Activated T-helper 1 cell treated with anti-CD3 and anti-CD28 coated beads, Interleukin-2, amount 50 U/mL, for 16 hours (primary cell): ENCODE measurements at places on chromosomes 2 and 18.

- no peak for DNase-seq
Observed at GRCh38 chr2:188519136-188519535, 227.5 kb downstream of the GULP1 start.

DNA sequence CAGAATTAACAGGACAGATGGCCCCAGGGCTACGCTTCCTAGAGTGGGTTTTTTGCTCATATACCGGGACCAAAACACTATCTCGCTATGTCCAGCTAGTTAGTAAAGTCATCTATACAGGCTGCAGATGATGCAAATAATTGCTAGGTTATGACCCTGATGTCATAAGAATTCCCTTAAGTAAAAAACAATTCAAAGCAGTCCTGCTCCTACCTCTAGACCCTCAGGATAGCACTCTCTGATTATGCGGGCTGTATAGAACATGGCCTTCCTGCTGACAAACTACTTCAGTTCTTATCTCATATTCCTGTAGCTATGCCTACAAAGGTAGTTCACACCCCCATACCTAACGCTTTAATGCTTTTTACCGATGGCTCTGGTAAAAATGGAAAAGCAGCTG lies 13.2 kb downstream of the DYNAP start:
- no peak for DNase-seq

DNA sequence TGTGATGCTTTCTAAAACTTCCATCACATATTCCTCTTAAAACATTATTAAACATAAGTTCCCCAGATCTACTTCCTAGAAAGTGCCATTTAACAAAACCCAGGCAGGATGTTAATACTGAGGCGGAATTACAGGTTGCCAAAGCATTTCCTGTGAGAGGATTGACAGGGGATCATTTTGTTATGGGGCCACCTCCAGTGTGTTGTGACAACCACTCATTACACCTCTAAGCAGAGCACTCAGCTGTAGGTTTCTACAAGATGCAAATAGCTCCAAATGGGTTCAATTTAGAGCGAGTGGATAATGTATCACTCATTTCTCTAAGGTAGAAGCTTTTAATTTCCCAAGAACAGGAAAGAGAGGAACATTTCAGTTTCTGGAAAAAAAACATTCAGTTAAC lies 1429.5 kb upstream of the ACVR2A start:
- DNase-seq, result no peak

DNA sequence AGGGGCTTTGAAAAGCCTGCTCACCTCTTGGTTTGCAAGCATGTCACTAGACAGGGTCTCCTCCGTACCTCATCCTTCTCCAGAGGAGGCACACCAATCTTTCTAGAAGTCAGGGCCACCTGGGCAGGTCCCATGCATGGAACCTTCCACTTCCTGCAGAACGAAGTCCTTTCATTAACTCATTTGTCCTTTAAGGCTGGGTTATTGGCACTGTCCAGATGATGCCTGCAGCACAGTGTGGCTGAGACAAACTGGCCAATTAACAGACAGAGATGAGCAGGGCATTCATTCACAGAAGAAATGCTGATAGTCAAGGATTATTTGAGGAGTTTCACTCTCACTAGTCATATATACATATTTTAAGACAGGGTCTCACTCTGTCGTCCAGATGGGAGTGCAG lies 245.3 kb downstream of the TFCP2L1 start:
- no peak for DNase-seq

DNA sequence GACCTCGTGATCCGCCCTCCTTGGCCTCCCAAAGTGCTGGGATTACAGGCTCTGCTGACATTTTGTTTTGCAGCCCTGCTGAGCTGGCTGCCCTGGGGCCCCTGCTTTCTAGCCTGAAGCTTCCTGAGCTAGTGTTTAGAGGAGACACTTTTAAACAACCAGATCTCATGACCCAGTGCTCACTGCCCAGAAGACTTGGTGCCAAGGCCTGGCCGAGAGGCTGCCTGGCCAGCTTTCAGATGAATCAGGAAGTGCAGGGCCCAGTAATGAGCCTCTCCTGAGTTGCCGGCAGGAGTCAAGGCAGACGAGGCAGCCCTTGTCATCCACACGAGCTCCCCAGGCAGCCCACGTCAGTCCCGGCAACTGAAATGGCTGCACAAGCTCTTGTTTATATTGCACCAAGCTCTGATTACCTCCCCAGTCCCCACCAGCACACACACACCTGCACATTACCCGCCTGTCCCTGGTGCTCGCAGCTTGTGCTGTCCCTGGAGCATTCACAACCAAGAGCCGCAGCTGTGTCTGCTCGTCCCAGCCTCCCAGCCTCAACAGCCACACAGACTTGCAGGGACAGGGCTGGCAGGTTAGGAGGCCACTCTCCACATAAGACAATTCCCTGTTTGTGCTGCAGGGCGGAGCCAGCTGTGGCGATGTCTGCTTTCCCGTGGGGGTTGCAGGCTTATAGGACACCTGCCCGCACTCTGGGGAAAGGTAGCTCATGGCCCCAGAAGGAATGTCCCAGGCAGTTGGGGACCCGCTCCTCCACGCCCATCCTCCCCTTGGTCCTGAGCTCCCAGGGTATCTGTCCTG lies 331.2 kb upstream of the MYT1L start:
- DNase-seq, result no peak

DNA sequence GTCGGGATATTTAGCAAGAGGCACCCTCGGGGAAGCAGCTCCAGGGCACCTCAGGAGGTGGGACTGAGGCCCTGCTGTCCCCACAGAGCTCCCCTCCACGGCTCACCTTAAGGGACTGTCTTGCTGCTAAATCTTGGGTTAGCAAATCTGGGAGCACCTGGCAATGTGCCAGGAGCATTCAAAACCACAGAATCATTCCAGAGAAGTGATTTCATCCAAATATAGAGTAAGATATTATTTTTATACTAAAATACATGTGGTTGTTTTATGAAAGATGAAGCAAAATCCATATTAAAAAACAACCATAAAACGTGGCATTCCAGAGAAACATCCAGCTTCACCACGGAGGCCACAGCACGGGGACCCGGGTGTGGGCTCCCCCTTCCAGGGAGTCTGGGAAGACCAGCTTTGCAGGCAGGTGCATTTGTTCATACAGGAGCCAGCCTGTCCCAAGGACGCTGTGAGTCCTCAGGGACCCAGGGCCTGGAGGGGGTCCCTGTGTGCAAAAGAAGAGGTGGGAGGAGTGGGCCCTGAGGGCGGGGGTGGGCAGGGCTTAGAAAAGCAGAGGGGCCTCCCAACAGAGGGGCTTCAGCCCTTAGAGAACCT lies 16.3 kb downstream of the HS1BP3 start:
- no peak for DNase-seq

- DNase-seq, result peak; percentile 41
Observed at GRCh38 chr2:43225093-43225787, 1.2 kb downstream of the ZFP36L2 start.

GRCh38 chr2:28547906-28548600 lies 52.2 kb downstream of the PLB1 start:
- DNase-seq, result no peak

GRCh38 chr2:96241900-96242611 lies 23.7 kb downstream of the TMEM127 start:
- DNase-seq, result peak; percentile 20

GRCh38 chr18:78986018-78986481 lies 6.4 kb downstream of the SALL3 start:
- DNase-seq, result no peak
